ENCODE measurements at places on chromosomes 4 and X.
A peak's percentile ranks its signal among the peaks of the same experiment; 100 is the strongest.

DNA sequence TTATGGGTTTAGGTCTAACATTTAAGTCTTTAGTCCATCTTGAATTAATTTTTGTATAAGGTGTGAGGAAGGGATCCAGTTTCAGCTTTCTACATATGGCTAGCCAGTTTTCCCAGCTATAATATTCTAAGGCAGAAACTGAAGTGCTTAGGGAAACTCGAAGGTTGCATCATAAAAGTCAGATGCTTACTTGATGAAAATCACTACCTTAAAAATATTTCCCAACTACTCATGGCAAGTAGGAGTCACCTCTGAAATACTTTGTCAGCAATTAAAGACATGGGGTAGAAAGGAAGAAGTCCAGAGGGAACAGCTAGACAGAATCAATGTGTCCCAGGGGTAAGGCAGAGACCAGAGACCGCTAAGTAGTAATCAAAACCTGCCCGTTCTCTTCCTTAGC lies 6.3 kb upstream of the AP1S2 start:
- DNase-seq: no peak

DNA sequence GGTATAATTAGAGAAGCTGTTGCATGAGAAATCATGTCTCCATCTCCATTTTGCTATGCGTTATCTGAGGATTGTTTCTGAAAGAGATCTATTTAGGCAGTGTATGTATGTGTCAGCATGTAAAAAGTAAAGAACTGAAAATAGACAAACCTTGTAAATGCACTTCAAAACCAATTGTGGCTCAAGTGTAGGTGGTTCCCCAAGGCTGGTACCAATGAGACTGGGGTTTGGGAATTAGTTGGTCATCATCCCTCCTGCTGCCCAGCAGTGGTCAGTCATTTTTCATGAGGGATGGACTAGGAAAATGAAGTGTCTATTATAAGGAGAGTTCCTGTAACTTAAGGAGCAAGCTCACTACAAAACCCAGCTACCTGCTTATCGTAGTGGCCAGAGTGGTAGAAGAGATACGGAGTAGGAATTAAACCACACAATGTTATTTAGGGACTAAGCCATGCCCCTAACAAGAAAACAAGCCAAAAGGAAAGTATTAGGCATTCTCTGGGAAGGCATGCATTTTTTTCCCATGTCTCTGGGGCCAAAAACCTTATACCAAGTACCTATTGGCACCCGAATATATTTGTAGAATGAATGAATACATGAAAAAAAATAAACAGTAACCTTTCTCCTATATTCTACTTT lies 259.0 kb downstream of the CHIC1 start:
- no peak for DNase-seq

GRCh38 chrX:54695816-54696487 lies 102.1 kb downstream of the ITIH6 start:
- no peak for DNase-seq

DNA sequence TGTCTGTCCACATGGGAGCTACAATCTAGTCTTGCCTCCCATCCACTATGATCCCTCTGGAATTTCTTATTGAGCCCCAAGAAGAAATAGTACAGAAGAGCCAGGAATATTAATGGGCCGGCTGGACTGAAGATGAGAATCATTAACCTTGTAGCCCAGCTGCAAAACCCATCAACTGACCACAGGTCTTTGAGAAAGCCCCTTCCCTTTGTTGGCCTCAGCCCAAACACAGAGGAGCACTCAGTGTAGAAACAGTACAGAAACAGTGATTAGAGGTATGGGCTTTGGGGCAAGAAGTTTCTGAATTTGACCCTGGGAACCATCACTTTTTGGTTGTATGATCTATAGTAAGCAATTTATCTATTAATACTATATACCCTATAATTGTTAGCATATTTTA lies 76.8 kb upstream of the RAB40AL start:
- no peak for DNase-seq

DNA sequence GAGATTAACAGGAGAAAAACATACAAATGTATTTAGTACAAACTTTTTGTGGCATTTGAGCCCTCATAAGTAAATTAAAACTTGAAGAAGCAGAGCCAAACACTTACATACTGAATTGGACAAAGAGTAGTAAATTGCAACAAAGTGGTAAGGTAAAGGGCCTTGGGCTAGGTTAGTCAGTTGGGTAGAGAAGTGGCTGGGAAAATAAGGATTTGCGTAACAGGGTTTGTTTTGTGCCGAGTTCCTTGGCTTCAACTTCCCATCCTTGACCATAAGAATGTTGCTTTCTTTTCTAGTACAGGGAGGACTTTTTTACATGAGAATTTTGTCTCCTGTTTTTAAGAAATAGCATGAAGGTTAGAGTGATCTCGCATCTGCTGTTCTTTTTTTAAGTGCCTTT lies 33.3 kb upstream of the DSPP start:
- no peak for DNase-seq

DNA sequence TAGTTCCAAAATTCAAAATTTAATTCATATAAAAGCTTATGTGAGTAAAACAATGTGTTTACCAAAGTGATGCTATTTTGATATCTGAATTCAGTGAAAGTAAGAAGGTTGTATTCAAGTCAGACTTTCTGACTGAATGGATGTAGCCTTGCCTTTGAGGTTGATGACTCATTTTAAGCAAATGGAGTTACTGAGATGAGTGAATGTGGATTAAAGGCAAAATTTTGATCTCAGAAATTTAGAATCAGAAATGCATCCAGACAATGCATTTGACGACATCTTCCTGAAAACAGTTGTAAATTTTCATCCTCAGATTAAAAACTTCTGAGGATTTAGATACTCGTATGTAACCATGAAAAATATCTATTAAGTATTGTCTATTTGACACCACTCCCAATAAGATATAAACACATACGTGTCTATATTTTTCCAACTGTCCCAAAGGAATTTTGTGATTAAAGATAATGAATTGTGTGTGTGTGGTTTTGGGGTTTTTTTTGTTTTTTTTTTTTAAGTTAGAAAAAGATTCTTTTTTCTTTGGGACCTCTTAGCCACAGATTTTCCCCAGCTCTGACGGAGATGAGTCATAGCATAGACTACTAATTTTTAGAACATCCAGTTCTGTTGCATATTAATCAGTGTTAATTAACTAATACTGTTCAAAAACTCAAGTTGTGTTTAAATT lies 34.4 kb downstream of the NFKB1 start:
- DNase-seq: no peak

DNA sequence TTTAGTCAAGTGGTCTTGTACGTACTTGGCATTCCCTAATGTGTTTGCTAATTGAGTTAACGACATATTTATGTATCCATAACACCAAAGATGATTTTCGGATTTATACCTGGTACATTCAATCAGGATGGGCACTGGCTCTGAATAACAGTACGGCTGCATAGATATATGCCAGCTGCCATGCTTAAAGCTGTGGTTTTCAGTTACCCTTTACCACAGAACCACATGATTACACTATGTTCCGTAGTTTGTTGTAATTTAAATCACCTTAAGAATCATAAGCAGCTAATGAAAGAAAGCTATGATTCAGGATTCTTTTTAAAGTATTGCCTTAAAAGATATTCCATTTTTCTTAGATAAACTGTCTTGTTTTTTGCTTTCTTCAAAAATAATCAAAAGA lies 53.6 kb downstream of the FIP1L1 start:
- no peak for DNase-seq

DNA sequence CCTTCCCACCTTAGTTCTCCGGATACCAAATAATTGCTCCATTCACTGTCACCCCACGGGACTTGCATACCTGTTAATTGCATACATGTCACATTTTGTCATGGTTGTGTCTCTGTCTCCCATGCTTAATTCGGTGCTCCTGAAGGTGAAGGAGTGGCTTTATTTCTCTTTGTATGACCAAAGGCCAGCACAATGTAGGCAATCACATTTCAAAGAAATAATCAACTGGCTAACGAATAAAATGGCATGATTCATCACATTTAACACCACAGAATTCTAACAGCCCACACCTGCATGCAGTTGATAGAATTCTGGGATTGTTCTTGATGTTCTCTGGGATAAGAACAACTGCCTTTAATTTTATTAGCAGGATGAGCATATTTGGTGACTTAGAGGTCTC lies 59.3 kb downstream of the ATXN3L start:
- DNase-seq: no peak

DNA sequence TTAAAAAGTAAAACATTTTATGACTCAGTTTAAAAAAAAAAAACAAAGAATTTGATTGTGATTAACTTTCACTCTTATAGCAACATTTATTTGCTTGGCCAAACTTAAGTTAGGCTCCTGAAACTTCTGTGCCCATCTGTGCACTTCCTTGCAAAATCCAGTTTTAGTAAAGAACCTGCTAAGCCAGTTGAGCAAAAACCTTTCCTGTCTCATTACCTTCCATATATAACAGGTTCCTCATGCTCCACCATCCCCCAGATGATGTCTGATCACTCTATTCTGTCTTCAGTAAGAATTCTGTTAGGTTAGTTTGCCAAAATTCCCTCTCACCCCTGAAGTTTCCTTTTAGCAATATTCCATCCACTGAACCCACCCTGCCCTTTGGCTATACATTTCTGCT lies 1200.5 kb downstream of the C4orf33 start:
- DNase-seq: no peak

- no peak for DNase-seq
Observed at GRCh38 chr4:182384631-182385091, 141.5 kb downstream of the TENM3 start.

- no peak for DNase-seq
Observed at GRCh38 chr4:106297245-106298035, 18.6 kb downstream of the TBCK start.

GRCh38 chrX:70960730-70961129 lies 29.8 kb upstream of the SLC7A3 start:
- no peak for DNase-seq

DNA sequence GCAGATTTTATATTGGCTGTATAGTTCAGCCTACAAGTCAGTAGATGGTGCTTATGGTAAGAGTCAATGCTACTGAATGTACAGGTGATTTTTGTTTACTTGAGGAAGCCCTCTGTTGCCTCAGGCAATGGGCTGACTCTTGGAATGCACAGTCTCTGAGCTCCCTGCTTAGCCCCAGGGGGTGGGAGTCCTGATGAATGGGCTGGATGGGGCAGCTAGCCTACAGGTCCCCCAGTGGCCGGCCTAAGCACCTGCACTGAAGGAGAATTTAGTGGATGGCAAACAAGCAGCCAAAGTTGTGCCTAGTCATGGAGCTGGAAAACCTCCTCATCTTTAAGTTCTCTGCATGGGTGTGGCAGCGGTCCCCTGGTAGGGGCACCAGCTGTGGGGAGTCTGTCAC lies 101.8 kb upstream of the CXorf51B start:
- no peak for DNase-seq

GRCh38 chr4:143921181-143921580 lies 15.8 kb upstream of the GYPE start:
- no peak for DNase-seq

DNA sequence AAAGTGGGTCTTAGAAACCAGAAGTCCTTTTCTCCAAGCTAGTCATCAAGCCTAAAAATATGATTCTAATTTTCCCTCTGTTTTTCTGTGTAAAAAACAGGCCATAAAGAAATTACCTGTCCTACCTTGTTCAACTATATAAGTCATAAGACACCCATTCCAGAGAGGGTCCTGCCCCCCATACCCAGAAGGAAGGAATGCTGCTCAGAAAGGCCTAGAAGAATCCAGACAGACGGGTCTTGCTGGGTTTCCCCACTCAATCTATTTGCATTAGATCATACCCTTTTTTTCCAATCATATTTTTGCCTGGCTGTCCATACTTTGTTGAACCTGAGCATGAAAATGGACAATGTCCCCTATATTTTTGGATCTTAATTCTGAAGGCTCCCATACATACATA lies 16.3 kb upstream of the XAGE2 start:
- DNase-seq: no peak

DNA sequence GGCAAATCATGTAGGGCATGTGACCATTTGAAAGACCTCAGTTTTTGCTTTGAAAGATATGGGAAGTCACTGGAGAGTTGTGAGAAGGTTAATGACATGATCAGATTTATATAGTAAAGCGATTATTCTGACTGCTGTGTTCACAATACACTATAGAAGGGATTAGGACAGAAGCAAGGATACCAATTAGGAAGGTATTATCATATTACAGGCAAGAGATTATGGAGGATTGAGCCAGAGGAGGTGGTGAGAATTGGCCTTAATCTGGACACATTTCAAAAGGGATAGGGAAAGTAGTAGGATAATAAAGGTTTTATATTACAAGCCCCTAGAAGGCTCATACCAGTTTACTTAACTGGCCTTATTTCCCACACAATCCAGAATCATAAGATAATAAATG lies 124.9 kb upstream of the POF1B start:
- no peak for DNase-seq

GRCh38 chr4:55348466-55348865 lies 2.4 kb downstream of the SRD5A3 start:
- DNase-seq: no peak

GRCh38 chr4:152999346-153000075 lies 63.4 kb downstream of the FHDC1 start:
- DNase-seq: peak; percentile 85

- no peak for DNase-seq
Observed at GRCh38 chrX:100976211-100976610, 6.7 kb downstream of the ARL13A start.

GRCh38 chrX:9644335-9644734 lies 121.3 kb downstream of the GPR143 start:
- DNase-seq: no peak

GRCh38 chr4:128565565-128566186 lies 243.8 kb upstream of the JADE1 start:
- DNase-seq: peak; percentile 83

- no peak for DNase-seq
Observed at GRCh38 chrX:136736690-136737089, 44.0 kb downstream of the ARHGEF6 start.

- DNase-seq: peak; percentile 52
Observed at GRCh38 chr4:121484633-121485032, 103.8 kb upstream of the QRFPR start.

DNA sequence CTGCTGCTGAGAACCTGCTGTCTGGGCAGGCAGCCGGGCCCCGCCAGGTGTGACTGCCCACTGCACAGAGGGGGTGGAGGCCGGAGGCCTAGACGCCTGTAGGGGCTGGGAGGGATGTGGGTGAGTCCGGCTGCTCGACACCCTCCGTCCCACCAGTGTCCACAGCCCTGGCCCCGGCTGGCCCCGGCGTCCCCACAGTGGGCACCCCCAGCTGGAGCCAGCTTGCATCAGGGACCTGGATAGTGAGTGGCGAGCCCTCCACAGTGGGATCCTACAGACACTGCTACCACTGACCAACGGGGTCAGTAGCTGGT lies 34.7 kb upstream of the SPON2 start:
- no peak for DNase-seq

GRCh38 chrX:118655561-118656246 lies 71.7 kb upstream of the IL13RA1 start:
- DNase-seq: no peak

GRCh38 chrX:70432936-70433847 lies 10.1 kb downstream of the GDPD2 start:
- DNase-seq: no peak

GRCh38 chrX:136195247-136195646 lies 47.9 kb downstream of the FHL1 start:
- no peak for DNase-seq

DNA sequence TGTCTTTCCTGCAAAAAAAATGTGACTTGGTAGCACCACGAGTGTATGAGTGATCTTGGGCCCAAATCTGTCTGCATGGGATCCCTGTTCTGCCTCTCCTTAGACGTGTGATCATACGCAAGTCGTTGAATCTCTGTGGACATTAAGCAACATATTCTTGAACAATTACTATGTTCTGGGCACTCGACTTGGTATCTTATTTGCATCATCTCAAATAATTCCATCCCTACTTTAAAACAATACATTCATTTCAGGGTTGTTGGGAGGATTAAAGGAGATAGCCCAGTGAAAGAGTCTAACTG lies 145.4 kb upstream of the CPEB2 start:
- DNase-seq: no peak

- no peak for DNase-seq
Observed at GRCh38 chrX:77595848-77596247, 148.7 kb downstream of the FGF16 start.

All from WERI-Rb-1 (cell line).